ENCODE measurements at places on chromosomes 3 and 15.

DNA sequence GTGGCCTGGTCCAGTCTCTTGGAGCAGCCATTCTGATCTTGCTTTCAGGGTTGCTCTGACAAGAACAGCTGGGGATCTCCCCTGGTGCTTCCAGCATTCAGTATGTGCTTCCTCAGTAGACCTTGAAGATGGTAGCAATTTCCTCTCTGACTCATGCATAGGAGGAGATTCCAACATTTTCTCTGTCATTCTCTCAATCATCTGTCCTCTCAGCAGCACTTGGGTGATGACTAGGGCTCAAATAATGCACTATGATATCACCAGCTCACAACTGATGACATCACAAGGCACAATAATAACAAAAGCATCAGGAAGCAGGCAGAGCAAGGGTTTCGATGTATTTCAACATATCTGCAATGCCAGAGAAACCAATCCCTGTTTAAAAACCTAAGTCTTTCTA, 52.7 kb downstream of the NFKBIZ start:
- peak; percentile 25 for DNase-seq

GRCh38 chr3:65265942-65266590, 578.3 kb upstream of the ADAMTS9 start:
- no peak for DNase-seq

GRCh38 chr3:195033531-195034091, 237.3 kb downstream of the XXYLT1 start:
- DNase-seq = peak; percentile 54

GRCh38 chr15:71538181-71538580, 272.2 kb upstream of the NR2E3 start:
- no peak for DNase-seq

DNA sequence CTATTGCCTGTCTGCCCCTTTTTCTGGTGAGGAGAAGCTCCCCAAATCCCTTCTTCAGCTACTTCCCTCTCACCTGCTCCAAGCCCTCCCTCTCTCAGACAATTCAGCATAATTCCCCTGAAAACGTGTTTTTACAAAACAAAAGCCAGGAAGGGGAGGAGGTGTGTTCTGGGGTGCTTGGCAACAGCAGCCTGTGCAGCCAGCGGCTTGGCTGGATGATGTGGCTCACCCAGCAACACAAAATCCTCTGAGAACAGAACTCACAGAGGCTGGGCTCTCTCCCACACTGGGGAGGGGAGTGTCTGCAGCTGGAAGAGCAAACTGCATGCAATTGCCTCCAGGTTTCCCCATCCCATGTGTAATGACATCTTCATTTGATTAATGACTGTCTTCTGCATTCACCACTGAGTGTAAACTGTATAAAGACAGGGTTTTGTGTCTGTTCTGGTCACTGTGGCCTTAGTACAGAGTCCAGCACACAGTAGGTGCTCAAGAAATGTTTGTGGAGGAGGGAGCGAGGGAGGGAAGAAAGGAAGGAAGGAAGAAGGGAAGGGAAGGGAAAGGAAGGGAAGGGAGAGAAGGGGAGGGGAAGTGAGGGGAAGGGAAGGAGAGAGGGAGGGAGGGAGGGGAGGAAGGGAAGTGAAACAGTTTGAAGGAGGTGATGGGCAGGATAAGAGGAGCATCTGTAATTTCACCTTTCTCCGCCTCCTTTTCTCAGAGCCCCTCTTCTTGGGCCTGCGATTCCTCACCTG, 70.1 kb upstream of the GLCE start:
- peak; percentile 55 for DNase-seq

- DNase-seq = peak; percentile 69
Observed at GRCh38 chr15:58182460-58183163, 44.4 kb downstream of the AQP9 start.

DNA sequence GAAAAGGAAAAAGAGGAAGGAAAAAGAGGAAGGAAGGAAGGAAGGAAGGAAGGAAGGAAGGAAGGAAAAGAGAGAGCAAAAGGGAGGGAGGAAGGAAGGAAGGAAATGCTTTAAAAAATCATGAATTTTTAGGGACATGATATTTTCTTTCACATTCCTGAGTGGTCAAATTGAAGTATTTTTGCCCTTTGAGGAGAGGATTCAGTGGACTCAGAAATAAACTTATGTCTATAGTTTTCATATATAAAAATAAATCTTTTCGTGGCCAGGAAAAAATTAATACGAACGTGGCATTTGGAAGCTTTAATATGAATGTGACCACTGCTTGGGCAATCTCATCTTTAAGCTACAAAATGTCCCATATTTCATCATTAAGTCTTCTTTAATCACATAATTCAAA, 183.0 kb upstream of the TMCO5A start:
- no peak for DNase-seq

- no peak for DNase-seq
Observed at GRCh38 chr15:90697175-90697574, 20.0 kb upstream of the BLM start.

DNA sequence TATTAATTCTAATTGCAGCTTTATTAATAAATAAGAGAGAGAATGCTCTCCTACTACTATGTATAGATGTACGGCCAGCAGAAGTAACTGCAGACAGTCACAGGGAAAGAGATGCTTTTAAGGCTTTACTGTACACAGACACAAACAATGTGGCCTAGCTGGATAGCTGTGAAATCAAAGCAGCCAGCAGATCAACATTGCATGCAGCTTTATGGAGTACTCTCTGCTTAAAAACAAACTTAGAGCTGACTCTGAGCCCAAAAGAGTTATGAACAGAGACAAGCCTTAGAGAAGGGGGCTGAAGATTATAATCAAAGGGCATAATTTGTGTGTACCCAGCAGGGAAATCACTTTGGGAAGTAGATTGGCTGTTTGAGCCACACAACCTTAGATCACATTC, 47.2 kb downstream of the CADM2 start:
- no peak for DNase-seq

- no peak for DNase-seq
Observed at GRCh38 chr15:92817339-92817886, 82.7 kb upstream of the CHD2 start.

- DNase-seq = no peak
Observed at GRCh38 chr3:194537732-194538247, 51.0 kb upstream of the ATP13A3 start.

- DNase-seq = no peak
Observed at GRCh38 chr3:114452256-114452655, 158.4 kb downstream of the TIGIT start.

- no peak for DNase-seq
Observed at GRCh38 chr3:34017757-34018156, 219.3 kb downstream of the PDCD6IP start.

- DNase-seq = peak; percentile 53
Observed at GRCh38 chr3:184786280-184786941, 25.6 kb upstream of the VPS8 start.

DNA sequence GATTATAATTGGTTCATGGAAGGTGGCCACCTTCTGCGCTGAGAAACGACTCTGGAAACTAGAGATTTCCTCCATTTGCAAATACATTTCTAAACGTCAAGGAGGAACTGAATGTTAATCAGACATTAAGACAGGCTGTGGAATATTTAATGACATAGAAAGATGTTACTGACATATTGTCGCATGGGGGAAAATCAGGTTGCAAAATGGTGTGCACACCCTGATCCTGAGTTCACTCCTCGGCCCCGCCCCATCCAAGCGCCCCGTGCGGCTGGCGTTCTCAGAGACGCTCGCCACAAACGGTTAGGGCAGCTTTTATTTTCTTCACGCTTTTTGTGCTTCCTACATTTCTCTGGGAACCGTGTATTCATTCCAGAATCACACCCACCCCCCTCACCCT, 10.7 kb downstream of the H1-8 start:
- DNase-seq = no peak

GRCh38 chr3:154690413-154690812, 260.4 kb upstream of the GPR149 start:
- no peak for DNase-seq

- DNase-seq = no peak
Observed at GRCh38 chr3:187131981-187132380, 7.3 kb downstream of the RPL39L start.

GRCh38 chr3:133805384-133805701, 272 bp upstream of the SRPRB start:
- DNase-seq = no peak

DNA sequence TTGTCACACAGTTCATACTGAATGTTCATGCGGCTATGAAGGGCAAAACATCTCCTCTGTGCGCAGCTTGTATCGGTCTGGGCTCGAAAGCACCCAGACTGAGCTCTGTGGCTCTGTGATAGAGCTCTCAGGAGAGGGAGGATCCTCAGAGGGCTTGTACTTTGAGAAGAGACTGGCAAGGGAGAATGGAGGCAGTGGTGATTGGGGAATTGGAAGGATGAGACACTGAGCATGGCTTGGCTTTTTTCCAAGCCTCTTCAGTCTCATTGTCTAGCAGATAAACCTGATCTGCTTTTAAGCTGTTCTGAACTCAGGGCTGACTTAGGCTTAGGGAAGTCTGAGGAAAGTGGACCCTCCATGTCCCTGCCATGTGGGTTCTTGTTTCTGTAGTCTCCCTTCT, 43.0 kb downstream of the RAD54L2 start:
- DNase-seq = peak; percentile 18

DNA sequence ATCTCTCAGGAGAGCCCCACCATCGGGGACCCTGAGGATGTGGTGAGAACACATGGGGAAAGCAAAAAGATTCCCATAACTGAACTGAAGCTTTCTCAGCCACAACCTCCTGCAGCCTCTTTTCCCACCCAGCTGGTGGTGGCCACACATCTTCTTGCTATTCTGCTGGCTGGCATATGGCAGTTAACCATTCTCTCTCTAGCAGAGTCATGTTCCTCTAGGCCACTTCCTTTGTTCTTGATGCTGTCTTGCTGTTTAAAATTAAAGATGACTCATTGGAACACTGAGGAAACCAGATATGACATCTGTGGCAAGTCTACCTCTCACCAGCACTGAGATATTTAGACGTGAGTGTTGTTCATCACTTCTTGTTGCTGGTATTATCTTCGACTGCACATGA, 180.3 kb upstream of the ROBO2 start:
- DNase-seq = no peak

GRCh38 chr15:88342666-88343065, 86.1 kb upstream of the NTRK3 start:
- no peak for DNase-seq

DNA sequence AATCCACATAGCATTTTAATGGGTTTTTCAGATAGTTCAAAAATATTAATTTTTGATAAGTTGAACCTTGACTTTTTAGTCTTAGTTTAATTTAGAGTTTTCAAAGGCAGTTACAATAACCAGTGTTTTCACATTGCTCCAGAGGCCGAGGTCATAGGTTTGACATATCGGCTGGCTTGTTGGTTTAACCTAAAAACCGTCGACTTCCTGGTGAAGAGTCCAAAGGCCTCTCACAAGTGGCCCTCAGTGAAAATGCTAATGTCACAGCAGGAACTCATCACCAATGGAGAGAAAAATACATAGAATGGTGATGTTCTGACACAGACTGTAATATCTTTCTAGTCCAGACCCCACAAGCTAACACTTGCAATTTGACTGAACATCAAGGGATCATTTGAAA, 642.3 kb downstream of the PLOD2 start:
- peak; percentile 28 for DNase-seq

DNA sequence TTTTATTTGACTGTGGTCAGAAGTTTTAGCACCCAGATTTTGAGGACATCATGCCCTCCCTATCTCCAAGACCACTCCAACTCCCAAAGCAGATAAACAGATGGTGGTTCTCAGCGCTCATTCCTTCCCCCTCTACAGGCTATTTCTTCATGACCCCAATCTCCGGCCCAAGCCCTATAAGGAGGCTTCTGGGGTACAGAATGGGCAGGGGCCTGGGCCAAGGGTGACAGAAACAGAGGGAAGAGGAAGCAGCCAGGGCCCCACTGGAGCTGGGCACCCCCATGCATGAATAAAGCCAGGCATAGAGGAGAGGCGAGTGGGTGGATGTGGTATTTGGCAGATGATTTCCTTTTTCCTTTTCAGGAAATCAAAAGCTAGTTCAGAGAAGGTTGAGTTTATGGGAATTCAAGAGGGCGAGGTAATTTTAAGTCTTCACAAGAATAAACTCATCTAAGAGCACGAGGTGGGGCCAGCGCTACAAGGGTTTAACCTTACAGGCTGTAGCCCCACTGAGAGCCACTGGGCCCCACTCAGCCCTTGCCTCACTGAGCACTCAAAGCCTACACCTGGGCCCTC, 104.8 kb upstream of the HERC1 start:
- no peak for DNase-seq

- no peak for DNase-seq
Observed at GRCh38 chr3:43726521-43726920, 35.8 kb downstream of the ABHD5 start.

- no peak for DNase-seq
Observed at GRCh38 chr15:52255935-52256334, 39.7 kb downstream of the MYO5C start.

DNA sequence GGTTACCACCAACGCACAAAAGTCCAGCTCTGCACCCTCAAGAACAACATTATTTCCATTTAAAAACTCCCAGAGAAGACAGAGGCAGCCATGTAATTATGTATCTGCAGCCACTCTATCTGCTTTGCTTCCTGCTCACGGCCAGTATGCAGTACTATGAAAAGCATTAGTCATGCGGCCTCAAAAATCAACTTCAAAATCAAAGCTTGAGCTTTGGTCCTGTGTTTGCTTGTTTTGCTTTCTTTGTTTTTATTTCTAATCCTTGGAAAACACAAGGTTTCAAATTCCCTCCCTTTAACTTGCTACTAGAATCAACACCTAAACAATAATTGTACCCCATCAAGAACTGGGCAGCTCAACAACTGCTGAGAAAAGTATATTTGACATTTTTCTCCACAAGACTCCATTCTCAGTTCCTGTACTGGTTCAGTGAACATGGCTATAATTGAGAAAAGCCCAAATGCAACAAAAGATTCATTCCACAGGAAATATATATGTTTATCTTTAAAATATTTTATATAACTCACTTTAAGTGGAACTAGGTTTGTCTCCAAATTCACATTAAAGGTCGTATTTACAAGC, 37.6 kb downstream of the GBE1 start:
- no peak for DNase-seq

DNA sequence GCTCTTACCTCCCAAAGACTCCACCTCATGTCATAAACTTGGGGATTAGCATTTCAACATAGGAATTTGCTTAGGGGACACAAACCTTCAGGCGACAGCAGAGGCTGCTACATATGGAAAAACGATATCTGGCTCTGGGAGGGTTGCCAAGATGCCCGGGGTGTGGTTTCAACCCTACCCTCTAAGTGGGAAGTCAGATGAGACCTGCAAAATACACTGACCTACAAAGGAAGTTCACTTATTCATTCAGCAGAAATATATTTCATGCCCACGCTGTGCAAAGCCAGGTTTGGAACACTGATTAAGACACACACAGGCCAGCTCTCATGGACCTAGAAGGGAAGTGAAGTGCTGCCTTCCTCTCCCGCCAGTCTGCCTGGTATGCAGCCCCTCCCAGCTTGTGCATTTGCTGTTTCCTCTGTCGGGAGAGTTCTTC, 239.3 kb downstream of the FEZF2 start:
- DNase-seq = no peak

DNA sequence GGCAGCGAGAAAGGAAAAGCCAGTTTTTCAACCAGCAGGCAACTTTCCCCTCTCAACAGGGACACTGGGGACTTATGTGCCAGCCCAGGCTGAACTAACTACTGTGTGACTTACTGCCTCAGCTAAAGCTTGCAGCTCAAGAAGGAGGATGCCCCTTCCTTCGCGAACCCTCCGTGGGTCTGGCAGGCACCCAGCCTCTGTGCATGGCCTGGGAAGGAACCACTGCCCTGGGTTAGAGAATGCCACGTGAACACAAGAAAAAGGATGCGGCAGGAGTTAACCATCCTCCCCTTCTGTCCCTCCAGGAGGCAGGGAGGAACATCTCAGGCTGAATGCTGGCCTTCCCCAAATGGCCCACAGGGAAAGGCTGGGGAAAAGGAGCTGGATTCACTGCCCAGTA, 29.0 kb downstream of the CHDH start:
- no peak for DNase-seq
